Stimulated activated CD4-positive, alpha-beta T cell treated with anti-CD3 and anti-CD28 coated beads, TNF-alpha, amount 100 ng/mL, for 1 hour (primary cell): ENCODE measurements at places on chromosomes 5 and 9.

GRCh38 chr9:88593537-88594185 lies 58.7 kb downstream of the NXNL2 start:
- no peak for DNase-seq

DNA sequence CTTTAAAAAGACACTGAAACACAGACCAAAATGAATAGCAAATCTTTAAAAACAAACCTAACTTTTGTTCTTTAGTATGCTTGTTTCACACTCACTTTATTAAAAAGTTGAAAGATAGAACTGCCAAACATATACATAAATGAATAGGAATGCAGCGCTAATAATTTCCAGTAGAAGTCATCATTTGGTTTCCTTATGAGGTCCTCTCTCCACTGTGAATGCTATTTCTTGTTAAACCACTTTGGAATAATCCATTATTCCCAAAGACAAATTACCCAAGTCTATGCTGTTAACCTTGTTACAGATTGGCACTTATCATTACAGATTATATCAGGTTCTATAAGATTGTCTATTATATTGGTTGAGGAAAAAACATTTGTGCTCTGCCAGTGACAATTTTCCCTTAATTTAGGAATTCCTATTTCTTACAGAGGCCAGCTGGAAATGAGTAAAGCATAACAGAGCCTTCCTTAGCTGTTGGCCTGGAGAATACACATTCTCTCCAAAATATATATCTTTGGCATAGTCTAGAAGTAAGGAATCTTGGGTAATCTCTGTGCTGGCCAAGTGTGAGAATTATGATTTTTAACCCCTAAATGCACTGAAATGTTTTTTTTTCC lies 29.3 kb upstream of the MINAR2 start:
- DNase-seq, result no peak

DNA sequence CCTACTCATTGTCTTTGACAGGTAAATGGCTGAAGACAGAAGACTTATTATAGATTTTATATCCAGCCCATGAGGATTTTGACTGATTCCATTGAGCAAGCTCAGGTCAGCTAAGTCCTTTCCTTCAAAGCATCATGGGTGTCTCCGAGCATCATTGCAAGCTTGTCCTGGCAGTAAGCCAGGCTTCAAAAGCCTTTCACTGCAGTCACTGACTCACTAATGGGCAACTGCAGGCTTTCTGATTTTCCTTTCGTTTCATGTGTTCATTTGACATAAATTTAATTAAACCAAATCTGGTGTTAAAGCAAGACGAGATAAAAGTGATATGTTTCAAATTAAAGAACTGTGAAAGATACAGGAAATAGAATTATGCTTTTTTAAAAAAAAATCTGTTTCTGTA lies 426.2 kb downstream of the ANXA1 start:
- no peak for DNase-seq

GRCh38 chr5:173243831-173244305 lies 8.9 kb upstream of the NKX2-5 start:
- no peak for DNase-seq

DNA sequence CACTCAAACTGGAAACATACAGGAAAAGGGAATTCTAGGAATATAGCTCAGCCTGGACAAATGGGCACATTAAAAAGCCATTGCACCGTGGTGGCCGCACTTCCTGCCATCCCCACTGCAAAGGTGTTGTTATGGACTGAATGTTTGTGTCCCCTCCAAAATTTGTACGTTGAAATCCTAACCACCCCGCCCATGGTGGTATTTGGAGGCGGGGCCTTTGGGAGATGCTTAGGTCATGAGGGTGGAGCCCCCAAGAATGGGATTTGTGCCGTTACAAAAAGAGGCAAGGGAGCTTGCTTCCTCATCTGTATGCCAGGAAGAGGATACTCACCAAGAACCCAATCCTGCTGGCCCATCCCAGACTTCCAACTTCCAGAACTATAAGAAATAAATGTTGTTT lies 1.1 kb upstream of the CMBL start:
- no peak for DNase-seq

DNA sequence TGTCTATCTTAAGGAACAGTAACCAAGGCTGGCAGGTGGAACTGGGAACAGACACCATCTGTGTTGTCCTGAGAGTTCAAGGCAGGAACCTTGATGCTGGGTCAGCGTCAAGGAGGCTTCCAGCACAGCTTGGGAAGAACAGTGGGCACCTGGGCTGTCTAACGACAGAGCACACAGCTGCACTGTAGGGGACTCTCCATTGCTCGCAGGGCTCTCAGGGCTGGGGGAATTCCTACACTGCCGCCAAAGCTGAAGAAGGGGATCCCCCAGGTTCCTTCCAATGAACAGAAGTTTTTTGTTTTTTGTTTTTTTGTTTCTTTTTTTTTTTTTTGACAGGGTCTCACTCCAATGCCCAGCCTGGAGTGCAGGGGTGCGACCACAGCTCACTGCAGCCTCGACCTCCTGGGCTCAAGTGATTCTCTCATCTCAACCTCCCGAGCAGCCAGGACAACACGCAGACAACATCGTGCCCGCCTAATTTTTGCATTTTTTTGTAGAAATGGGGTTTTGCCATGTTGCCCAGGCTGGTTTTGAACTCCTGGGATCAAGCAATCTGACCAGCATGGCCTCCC lies 81.9 kb downstream of the PTPN3 start:
- DNase-seq, result no peak

GRCh38 chr5:132230871-132231270 lies 3.2 kb upstream of the P4HA2 start:
- no peak for DNase-seq
